Fibroblast of the aortic adventitia (primary cell): ENCODE measurements at places on chromosomes 2 and 18. TPM values are rescaled to one million over a fixed set of nuclear protein-coding genes. Genes with fewer than 3 reads are reported as not detected.

Gene DSG1
- total RNA-seq = not detected in 2 replicates

Gene ABCB11
- total RNA-seq = not detected in 2 replicates

Gene IL36A
- total RNA-seq = 2.0 TPM in 1 of 2 replicates, not detected in the other

Gene EMILIN1
- 81.3 and 153 TPM in 2 replicates for total RNA-seq

Gene ATRAID
- 135 and 216 TPM in 2 replicates for total RNA-seq

Gene UGT1A9
- not detected in 2 replicates for total RNA-seq

Gene IL36RN
- total RNA-seq = not detected in 2 replicates

Gene ANTXR1
- total RNA-seq = 31.5 and 61.5 TPM in 2 replicates

Gene RRM2
- 3.3 and 91.4 TPM in 2 replicates for total RNA-seq

Gene CCDC85A
- 0.45 and 1.8 TPM in 2 replicates for total RNA-seq

Gene PLEKHH2
- total RNA-seq = 5.4 and 20.0 TPM in 2 replicates

Gene SERPINB11
- total RNA-seq = not detected in 2 replicates

Gene ECEL1
- not detected in 2 replicates for total RNA-seq
